ENCODE measurements at places on chromosomes 1 and 21.

DNA sequence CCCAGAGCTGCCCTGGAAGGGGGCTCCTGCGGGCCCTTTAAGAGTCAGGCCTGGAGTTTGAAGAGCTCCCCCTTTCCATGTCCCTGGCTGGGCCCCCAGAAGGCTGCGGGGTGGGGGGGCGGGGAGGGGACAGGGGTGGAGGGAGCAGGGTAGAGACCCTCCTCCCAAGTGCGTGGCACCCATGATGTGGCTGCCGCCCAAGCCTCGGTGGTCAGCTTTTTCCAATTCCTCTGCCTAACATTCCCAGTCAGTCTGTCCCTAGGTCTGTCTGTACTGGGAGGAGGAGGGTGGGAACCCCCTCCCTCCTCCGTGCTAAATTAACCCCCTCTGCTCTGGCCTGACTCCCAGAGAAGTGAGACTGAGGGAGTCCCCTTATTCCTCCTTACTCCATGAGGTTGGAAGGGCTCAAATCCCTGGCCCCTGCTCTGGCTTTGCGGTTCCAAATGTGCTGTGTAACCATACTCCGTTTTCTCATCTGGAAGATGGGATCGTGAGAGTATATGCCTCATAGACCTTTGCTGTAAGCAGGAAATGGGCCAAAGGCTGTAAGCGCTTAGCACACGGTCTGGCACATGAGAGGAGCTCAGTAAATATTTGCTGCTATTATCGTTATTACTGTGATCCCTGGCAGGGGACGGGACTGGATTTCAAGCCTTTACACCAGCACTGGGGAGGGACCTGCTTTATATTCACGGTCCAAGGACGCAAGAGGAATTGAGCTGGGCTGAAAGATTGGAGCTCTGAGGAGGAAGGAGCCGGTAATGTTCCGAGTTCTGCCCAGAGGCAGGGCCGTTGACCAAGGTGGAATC is 658 bp upstream of the COL16A1 start:
- DNase-seq = no peak

DNA sequence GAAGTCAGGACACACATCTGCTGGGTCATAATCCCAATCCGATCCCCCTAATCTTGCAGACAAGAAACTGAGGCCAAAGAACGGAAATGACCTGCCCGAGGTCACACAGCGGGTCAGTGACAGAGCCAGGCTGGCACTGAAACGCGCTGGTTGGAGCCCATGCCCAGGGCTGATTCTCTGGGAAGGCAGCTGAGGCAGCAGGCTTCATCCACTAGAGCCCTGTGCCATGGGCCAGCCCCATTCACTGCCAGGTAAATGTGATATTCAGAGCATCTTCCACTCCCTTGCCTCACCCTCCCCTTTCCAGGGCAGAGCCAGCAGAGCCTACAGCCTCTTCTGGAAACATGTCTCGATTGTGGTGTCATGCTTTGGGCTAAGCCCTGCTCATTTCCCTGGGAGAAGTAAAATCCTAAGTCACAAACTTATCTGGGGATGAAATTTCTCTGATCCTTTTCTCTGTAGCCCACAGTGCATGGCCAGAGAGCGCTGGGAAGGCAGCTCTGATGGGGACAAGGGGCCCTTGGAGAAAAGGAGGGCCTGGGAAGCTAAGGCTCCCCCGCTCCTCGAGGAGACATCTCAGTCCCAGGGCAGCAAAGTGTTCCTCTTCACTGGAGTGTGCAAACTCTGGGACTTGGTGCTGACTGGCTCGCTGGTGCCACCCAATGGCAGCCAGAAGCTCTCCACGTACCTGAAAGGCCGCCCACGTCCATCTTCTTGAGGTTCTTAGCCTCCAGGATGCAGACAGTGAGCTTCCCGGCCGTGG is 110.4 kb downstream of the SYT2 start:
- DNase-seq = no peak

GRCh38 chr21:42171091-42172053 is 47.6 kb upstream of the ABCG1 start:
- DNase-seq = no peak

- no peak for DNase-seq
Measured at GRCh38 chr1:235992868-235993267, 72.0 kb downstream of the NID1 start.

- no peak for DNase-seq
Measured at GRCh38 chr1:115815694-115816093, 25.2 kb downstream of the NHLH2 start.

GRCh38 chr21:15841856-15842564 is 112.2 kb downstream of the USP25 start:
- DNase-seq = no peak

DNA sequence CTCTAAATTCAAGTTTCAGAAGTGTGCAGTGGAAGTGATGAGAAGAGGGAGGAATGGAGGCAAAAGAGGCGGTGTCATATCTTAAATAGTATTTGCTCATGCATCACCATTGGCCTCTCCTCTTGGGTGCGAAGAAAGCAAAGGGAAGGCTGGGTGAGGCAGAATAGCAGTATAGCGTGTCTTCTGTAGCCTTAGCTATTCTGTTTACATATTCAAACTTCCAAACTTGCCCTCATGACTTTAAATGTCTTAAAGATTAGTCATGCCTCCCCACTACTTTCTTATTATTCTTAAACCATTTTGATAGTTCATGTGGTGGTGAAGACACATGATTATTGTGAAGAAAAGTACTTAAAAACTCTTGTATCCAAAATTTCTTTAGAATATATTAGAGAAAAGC is 104.6 kb upstream of the TENT5C start:
- no peak for DNase-seq

DNA sequence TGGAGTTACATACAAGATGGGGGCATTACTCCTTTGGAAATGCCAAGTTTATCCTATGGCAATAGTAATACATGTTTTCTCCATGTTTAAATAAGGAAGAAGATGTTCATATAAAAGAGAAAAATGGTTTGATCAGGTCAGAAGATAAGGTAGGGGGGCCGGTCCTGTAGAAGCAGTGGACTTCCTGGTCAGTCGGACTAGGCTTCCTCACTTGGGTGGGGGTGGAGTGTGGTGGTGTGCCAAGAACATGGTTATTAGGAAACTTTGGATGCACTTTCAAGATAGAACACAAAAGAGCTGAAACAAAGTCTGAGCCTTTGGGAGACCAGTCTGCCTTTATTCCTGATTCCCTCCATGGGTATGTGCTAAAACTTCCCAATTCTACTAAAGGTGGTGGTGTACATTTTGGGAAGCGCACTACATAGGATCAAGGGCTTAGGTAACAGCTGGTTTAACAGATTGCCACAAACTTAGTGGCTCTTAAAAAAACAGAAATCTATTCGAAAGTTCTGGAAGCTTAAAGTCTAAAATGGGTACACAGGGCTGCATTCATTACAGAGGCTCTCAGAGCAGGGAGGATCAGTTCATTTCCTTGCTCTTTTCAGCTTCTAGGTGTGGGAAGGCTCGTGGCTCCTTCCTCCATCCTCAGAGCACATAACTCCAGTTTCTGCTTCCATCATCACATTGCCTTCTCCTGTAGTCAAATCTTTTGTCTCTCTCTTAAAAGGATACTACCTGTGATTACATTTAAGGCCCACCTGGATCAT is 64.6 kb downstream of the KDM1A start:
- no peak for DNase-seq

- no peak for DNase-seq
Measured at GRCh38 chr1:28173980-28174297, 2.6 kb downstream of the PTAFR start.

DNA sequence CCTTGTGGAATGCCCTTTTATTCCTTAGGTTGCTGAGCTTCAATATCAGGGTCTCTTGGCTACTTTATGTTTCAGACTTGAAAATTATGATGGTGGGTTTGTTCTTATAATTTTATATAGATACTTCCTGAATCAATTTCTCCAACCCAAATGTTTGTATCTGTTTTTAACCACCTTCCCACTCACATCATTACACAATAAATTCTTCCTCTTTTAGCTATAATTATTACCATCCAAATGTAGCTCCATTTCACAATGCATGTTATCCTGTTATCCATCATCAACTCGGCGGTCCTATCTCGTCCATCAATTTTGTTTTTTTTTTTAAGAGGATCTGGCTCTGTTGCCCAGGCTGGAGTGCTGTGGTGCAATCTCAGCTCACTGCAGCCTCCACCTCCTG is 357.6 kb upstream of the ZP4 start:
- no peak for DNase-seq

- DNase-seq = no peak
Measured at GRCh38 chr1:44783697-44784093, 4.3 kb downstream of the BEST4 start.

DNA sequence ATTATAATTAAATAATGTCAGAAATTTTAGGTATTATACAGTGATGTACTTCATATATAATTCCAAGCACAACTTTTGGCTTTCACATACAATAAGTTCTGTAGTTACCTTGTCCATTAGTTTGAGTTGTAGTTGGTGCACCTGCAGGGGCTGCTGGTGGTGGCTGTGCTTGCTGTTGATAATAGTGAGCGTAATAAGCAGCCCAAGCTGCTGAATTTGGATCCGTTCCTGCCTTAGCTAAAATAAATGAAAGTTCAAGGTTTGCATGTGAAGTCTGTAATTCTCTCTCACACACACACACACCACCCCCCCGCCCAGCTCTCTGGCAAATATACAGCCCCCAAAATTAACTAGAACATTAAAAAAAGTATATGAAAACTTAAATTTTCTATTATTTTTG is 22.4 kb downstream of the FUBP1 start:
- no peak for DNase-seq

- DNase-seq = no peak
Measured at GRCh38 chr1:64396817-64397216, 73.1 kb upstream of the CACHD1 start.

GRCh38 chr1:164688791-164689190 is 129.8 kb downstream of the PBX1 start:
- no peak for DNase-seq

DNA sequence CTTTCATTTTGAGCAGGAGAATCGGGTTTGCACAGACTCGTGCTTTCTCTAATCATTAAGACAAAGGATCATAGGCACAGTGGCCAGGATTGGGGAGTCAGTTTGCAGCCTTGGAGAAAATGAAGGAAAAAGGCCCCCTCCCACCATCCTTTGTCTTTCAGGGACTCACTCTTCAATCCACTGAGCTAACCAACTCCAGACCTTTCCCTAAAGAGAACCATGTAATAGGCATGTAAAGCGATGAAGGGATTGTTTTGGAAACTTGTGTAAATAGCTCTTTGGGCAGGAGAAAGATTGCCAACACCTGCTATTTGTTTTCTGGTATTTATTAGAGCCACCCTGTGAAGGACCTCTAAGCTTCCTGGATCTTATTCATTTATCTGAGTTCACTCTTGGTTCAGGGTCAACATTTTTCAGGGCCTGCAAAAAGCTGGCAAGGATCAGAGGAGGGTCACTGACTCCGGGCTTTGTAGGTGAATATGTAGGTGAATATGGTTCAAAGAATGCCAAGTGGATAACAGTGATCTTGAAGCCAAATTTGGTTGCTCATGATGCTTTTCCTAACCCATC is 192.6 kb upstream of the FGGY start:
- DNase-seq = no peak

- no peak for DNase-seq
Measured at GRCh38 chr1:201092738-201093137, 19.5 kb downstream of the CACNA1S start.

GRCh38 chr1:151728151-151729054 is 7.1 kb downstream of the RIIAD1 start:
- DNase-seq = no peak

GRCh38 chr1:109115685-109116084 is 1.8 kb downstream of the ELAPOR1 start:
- DNase-seq = no peak

DNA sequence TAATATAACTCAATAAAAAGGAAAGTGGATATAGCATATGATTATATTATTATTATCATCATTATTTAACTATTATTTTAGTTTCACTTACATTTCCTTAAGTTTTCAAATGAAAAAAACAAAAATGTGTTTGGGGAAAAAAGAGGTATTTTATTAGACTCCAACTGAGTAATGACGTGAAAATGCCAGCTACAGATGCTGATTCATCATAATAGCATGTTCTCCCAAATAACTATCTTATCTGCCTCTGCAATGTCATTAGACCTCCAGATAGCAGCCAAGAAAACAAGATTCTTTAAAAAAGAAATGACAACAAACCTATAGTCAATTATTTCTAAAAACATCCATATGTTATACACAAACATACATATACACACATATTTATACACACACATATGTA is 1071.9 kb upstream of the TMPRSS15 start:
- DNase-seq = no peak

- no peak for DNase-seq
Measured at GRCh38 chr1:230141021-230141648, 74.1 kb downstream of the GALNT2 start.

DNA sequence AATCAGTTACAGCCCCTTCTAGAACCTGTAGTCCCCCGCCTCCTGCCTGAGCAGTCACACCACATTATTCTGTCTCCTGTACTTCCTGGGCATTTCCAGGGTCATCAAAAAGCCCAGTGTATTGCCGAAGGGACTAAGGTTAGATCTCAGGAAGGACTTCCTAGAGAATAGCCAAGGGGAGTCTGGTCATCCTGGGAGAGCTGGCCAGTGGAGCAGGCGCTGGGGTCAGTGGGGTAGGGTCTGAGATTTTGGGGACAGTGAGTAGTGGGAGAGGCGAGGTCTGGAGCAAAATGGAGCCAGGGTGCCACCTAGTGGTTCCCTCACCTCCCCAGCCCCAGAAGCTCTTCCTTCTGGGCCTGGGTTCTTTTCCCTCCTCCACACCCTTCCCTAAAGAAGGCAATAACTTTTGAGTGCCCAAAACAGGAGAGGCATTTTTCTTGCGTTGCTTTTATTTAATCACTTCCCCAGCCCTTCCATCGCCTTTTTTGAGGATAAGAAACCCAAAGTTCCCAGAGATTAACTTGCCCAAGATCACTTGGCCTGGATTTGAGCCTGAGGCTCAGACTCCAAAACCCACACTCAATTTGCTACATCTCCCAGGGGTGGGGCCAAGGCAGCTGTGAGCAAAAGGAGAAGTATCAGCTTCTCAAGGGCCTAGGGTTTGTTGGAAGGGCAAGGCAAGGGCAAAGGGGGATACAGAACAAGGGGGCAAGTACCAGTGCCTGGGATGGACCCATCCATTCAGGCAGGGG is 7.3 kb upstream of the PMVK start:
- no peak for DNase-seq

DNA sequence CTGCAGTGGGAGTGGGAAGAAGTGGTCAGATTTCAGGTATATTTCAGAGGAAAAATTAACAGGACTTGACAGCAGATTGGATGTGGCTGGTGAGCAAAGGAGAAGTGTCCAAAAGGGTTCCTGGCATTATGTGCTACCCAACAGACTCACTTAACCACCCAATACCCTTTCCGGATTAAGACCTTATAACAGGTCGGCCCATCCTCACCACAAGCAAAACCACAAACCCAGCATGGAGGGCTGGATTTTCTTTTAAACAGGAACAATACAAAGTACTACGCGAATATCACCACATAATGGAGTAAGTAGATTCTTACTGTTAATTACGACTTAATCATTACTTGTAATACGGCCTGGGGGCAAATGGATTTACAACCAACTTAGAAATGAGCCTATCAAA is 59.2 kb downstream of the WDR64 start:
- DNase-seq = no peak

GRCh38 chr1:14181191-14181795 is 417.2 kb upstream of the KAZN start:
- DNase-seq = no peak

- no peak for DNase-seq
Measured at GRCh38 chr1:26761217-26761616, 26.5 kb upstream of the PIGV start.

GRCh38 chr1:107788206-107789202 is 176.5 kb downstream of the VAV3 start:
- DNase-seq = no peak
